ENCODE measurements at places on chromosomes 12 and 14. TPM values are rescaled to one million over a fixed set of nuclear protein-coding genes. Genes with fewer than 3 reads are reported as not detected.

DNA sequence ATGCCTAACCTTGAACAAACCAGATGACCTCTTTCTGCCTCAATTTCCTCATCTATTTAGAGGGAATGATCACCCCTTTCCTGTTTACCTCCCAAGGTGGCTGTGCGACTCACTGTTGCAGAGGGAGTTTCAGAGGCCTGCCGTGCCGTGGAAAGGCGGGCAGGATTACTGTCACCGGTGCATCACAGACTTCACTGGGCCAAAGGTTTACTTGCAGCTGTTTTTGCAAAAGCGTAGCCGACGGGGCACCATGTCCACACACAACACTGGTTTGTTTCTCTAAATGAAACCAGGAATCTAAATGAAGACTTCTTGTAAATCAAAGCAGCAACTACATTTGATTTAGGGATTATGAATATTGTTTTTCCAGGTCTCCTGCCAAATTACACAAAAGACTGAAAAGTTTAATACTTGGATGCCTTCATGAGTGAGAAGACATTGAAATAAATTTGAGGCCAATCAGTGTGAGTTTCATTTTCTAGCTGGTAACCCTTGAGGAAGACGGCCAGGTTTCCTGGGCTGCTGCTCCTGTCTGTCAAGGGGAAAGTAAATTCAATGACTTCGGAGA is 696.1 kb upstream of the TMEM132C start:
- H3K36me3 ChIP-seq = no peaks in the 10 kb centered on the region
- peaks cover 9% of the 10 kb centered on the region for H3K27me3 ChIP-seq
- H3K4me1 ChIP-seq = no peaks in the 10 kb centered on the region
- H3K27ac ChIP-seq = no peak overlapping the region
- no peak for DNase-seq

Gene TBX5
- total RNA-seq = not detected

Gene ANKRD33
- not detected for total RNA-seq

Gene ESR2
- 0.42 TPM for total RNA-seq

DNA sequence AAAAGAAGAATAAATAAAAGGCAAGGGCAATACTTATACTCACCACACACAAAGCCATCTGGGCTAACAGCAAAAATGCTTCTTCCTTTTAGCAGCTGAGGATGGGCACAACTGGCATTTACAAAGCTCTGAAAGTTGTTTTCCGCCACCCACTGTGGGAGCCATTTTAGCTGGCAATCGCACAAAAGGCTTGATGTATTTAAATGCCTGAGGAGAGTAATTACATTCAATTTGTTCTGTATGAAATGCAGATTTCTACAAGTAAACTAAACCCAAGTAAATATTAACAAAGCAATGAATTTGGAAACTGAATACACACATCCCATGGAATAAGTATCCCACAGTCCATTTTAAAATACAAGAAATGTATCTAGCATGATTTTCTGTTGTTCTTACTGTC is 37.5 kb downstream of the LRIG3 start:
- no peaks in the 10 kb centered on the region for H3K4me1 ChIP-seq
- H3K27ac ChIP-seq = no peak overlapping the region
- peaks cover 2% of the 10 kb centered on the region for H3K36me3 ChIP-seq
- DNase-seq = no peak
- no peaks in the 10 kb centered on the region for H3K27me3 ChIP-seq

Gene TAS2R30
- total RNA-seq = 6.6 TPM

DNA sequence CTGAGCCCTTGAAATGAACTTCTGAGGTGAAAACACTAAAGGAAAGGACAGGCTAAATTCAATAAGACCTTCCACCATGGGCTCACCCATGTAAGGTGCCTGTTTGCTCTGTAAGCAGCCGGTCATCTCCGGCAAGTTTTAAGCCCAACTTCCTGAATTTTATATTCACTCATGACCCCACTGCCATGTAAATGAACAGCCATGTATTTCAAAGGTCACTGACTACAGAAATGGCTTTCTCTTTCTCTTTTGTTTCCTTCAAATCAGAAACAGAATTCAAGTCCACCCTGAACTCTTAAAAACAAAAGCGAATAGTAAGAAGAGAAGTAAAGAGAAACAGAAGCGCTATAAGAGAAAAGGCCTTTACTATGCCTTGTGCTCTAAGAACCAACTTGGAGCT is 61.7 kb upstream of the OVCH1 start:
- H3K27me3 ChIP-seq = peaks cover 39% of the 10 kb centered on the region
- no peak overlapping the region for H3K4me3 ChIP-seq
- peaks cover 6% of the 10 kb centered on the region for H3K4me1 ChIP-seq
- no peak for DNase-seq
- peaks cover 3% of the 10 kb centered on the region for H3K36me3 ChIP-seq
- H3K27ac ChIP-seq = no peak overlapping the region
